ENCODE measurements at places on chromosomes 12 and 14.

DNA sequence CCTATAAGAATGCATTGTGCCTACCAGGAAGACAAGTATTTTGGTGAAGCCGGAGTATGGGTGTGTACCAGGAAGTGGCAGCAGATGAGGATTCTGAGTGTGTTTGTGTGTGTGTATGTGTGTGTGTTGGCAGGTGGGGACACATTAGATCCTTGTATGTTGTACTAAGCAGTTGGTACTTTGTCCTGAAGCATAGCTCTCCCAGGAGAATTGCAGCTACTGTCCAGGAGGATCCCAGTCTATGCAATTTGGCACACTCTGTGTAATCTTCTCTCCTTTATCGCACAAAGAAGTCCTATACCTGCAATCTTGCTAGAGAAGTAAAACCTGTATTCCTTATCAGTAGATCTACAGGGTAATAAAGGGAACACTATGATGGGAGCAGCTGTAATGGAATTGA, 276.5 kb downstream of the PAWR start:
- DNase-seq, result no peak

DNA sequence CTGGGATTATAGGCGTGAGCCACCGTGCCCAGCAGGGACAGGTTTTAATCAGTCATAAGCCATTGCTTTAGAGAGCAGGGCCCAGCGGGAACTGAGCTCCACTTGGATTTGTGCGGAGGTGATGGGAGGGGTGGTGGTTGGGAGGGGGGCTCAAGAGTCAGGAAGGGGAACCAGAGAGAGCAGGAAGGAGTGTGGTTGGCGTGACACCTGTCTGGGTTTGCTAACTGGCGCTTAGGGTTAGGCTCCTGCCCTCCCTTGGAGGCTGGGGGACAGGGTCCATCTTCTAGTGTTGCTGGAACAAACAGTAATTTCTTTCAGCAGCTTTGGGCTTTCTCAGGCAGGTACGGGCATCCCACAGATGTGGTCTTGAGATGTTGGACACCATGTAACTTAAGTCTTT, 7.5 kb upstream of the ALDH2 start:
- DNase-seq, result no peak

GRCh38 chr12:66409195-66409871, 107.0 kb downstream of the HELB start:
- no peak for DNase-seq

DNA sequence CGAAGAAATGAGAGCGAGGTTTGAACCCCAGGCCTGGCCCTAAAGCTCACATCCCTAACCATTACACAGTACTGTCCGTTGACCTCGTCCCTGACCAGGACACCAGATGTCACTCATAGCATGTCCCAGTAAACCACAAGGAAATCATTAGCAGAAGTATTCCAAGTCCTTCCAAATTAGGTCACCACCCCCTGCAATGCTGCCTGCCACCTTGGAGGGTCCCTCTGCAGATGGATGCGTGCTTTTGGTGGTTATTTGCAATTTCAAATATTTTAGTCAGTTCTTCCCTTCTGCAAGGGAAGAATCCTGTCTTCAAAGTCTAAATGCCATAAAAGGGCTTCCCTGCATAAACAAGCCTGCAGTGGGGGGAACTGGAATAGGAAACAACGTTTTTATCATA, 71.3 kb downstream of the CLMN start:
- DNase-seq, result no peak

- no peak for DNase-seq
These were observed 6.5 kb upstream of the WASHC4 start for GRCh38 chr12:105100998-105101397.

GRCh38 chr14:96117101-96117897, 78.1 kb downstream of the C14orf132 start:
- DNase-seq, result no peak

GRCh38 chr12:112496496-112496895, 77.7 kb downstream of the PTPN11 start:
- no peak for DNase-seq

DNA sequence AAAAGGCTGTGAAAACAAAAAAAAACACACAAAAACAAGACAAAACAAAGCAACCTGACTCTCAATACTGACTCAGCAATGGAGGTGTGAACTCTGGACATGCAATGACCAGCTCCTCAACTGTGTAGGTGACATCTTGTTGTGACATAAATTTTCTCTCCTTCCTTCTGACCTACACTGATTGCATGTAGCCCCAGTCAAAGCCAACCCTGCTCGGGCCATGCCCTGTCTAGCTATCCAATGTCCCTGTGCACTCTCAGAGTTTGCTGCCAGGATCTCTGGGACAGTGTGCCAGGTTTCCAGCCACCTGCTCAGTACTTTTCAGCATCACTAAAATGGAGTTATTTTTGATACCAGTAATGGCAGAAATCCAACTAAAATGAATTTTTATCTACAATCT, 18.9 kb upstream of the CRACR2A start:
- no peak for DNase-seq

DNA sequence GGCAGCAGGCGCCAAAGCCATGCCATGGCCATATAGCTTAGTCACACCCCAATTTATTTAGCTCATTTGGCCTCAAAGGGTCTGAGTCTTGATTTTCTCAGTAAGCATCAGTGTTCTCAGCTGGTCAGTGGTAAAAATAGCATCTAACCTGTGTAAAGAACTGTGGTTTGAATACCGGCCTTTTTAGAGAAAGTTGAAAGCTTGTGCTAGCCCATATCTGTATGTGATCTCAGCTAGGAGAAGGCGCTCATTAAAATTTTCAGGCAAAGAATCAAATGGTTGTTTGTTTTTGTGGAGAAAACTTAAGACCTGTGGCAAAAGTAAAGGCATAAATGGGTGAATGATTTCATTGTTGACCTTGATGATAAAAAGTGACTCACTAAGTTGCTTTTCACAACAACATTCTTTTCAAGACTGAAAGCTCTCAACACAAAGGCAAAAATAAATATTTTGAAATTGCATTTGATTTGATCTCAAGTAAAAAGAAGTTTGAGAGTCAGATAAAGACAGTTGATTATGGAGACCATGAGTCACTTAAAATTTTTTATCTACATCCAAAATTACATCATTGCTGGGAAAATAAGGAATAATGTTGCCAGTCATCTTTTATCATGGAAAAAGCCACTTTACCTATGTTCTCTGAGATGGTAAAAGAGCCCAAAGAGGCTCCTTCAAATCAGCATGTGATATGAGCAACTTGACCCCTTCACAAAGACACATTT, 128.5 kb upstream of the RGS6 start:
- DNase-seq, result no peak

DNA sequence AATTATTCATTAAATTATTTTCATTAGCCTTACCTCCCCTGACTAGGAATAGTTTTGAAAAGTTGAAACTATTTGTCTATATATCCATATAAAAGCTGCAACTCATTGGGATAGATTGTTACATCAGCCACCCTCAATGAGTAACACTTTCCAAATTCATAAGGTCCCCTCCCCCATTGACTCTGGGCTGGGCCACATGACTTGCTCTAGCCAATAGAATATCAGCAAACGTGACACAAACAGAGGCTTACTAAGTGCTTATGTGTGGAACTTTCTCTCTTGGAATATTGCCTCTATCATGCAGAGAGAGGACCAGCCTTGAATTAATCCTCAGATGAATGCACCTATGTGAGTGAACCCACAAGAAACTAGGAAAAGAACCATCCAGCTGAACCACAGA, 213.7 kb downstream of the CCDC59 start:
- DNase-seq, result no peak

- DNase-seq, result no peak
These were observed 28.8 kb upstream of the LGR5 start for GRCh38 chr12:71410844-71411243.

DNA sequence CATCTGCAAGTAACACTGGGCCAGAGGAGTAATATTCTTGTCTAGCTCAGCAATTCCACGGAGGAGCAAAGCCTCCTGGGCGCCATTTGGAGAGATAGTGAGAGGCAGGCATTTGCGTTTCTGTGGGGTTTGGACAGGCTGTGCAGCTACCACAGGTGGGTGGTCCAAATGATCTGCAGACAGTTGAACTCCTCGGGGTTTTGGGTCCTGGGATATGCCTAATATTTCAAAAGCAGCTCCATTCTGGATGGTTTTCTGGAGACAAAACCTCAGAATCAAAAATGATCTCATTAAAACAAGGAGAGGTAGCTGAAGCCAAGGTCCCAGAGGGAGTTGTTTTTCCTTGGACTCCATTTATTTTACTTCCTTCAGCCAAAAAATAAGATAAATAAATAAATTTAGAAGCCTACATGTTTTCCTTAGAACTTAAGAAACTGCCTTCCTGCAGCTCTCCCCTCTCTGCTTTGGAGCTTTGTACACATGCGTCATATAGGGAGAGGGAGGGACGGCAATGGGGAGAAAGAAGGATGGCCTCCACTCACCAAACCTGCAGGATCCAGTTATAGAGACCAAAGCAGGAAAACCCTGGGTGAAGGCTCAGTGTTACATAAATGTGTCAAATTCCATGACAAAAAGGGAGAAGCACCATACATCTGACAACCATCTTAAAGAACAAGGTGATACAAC, 227.3 kb upstream of the DAAM1 start:
- no peak for DNase-seq

GRCh38 chr12:64528616-64529015, 76.7 kb downstream of the TBK1 start:
- no peak for DNase-seq

DNA sequence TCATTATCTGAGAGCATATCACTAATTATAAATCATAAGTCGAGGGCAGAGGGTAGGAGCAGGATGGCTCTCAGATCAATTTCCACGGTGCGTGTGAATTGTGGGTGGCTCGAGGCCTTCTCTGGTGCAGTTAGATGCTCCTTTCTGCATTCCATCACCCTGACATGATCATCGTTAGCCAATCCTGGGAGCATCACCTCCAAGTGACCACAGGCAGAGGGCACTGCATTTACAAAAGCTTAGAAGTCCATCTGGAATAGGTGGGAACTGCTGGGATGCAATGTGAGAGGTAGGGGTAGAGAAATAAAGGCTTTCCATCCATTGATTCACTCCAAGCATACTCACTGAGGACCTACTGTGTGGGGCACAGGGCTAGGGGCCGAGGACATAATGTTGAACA, 538.2 kb upstream of the TBX3 start:
- no peak for DNase-seq

DNA sequence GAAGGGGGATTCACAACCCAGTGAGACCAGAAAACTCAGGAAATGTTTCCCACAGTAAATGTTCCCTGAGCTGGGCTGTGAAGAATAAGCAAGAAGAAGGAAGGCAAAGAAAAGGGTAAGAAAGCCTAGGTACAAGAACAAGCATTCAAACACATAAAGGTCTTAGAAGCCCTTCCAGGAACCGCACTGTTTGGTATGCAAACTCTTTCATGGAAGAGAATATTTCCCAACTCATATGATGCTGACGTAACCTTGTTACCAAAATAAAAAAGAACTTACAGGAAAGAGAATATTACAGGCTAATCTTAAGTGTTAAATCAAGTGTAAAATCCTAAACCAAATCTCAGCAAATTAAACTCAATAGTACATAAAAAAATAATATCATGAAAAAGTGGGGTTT, 23.6 kb downstream of the MED6 start:
- DNase-seq, result no peak

GRCh38 chr12:94012071-94012470, 136.3 kb upstream of the PLXNC1 start:
- no peak for DNase-seq

DNA sequence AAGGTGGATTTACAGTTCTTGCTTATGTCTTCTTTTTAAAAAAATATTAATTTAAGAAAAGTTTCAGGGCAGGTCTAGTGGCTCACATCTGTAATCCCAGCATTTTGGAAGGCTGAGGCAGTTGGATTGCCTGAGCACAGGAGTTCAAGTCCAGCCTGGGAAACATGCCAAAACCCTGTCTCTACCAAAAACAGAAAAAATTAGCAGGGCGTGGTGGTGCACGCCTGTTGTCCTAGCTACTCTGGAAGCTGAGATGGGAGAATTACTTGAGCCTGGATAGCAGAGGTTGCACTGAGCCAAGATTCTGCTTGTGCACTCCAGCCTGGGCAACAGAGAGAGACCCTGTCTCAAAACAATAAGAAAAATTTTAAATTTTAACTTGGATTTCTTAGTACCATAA, 5.4 kb upstream of the TAS2R46 start:
- no peak for DNase-seq

- no peak for DNase-seq
These were observed 228.2 kb downstream of the DPY19L2 start for GRCh38 chr12:63440048-63440447.

DNA sequence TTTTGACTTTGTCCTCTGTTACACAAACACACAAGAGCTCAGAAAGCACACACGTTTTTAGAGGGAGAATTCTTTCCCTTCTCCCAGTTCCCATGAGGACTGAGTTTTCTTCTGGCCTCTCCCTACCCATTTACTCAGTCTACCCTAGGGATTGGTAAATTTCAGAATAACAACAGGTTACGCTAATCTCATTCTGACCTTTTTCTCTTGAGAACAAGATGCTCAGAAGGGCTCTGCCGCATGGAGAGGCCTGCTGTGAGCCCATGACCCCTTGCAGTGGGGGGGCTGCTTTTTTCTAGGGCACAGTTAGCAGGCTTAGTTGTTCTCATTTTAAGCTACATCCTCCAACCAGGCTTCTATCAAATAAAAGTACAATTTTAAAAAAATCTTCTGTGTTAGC, 69.5 kb downstream of the GPR135 start:
- DNase-seq, result no peak

DNA sequence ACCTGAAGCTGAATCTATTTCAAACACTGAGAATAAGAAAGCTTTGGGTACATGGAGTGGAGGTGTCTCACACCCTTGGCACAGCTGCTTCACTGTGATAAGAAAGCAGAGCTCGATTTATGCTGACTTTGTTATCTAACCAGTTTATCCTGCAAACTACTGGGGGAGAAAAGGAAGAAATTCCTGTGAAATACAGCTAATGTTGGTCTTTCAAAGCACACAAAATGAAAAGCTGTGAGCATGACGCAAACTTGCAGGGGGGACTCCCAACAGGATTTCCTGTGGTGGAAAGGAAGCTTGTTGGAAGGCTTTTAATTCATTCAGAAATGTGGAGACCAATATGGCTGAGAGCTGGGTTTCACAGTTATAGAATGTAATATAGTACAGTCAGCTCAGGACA, 53.4 kb downstream of the SRGAP1 start:
- DNase-seq, result no peak

GRCh38 chr14:37138898-37139297, 33.5 kb downstream of the SLC25A21 start:
- DNase-seq, result no peak

GRCh38 chr12:58925111-58925611, 4.9 kb upstream of the LRIG3 start:
- no peak for DNase-seq

GRCh38 chr12:66678338-66679275, at the start of gene GRIP1:
GRIP1 (minus strand) TSS chr12:66679076; CDS start chr12:66678904, 172 bp downstream.
- DNase-seq, result no peak

All from stimulated activated CD8-positive, alpha-beta memory T cell treated with anti-CD3 and anti-CD28 coated beads, Interleukin-12 subunit alpha, Interleukin-12 subunit beta, amount 100 ng/mL, for 4 hours (primary cell).